ENCODE measurements at places on chromosomes 7 and 10.

DNA sequence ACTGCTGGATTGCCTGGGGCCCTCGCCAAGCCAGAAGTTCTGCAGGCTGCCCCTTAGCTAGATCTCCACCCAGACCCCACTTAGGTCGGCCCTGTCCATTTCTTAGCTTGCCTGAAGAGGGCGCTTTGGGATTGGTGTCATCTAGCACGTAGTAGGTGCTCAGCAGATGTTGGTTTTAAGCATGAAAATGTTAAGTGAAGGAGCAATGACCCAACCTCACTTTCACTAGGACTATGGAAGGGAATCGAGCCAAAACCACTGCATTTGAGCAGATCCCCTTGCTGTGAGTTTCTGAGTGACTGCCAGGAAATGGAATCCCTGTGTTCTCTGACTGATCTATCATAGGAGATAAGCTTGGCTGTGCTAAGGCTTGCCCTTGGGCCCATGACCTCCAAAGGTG is 131.7 kb upstream of the EEPD1 start:
- DNase-seq: no peak

GRCh38 chr10:132957981-132958882 is 15.9 kb upstream of the CFAP46 start:
- no peak for DNase-seq

DNA sequence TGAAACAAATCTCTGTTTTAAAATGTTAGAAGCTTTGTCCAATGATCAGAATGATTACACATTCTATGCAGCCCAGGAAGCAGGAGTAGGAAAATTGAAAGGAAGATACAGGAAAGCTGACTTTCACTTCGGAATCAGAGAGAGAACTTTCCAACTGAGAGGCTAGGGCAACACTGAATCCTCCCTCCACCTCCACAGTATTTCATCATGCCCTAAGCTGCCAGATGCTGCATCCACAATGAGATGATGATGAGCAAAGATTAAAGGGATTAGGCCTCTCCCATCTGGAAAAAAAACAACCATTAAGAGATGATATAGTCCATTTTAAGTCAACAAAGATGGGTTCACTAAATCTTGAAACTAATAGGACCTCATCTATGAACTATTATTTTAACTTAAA is 215.6 kb downstream of the GPR37 start:
- DNase-seq: no peak

- no peak for DNase-seq
These were observed 23.1 kb upstream of the BMPER start for GRCh38 chr7:33882040-33882837.

DNA sequence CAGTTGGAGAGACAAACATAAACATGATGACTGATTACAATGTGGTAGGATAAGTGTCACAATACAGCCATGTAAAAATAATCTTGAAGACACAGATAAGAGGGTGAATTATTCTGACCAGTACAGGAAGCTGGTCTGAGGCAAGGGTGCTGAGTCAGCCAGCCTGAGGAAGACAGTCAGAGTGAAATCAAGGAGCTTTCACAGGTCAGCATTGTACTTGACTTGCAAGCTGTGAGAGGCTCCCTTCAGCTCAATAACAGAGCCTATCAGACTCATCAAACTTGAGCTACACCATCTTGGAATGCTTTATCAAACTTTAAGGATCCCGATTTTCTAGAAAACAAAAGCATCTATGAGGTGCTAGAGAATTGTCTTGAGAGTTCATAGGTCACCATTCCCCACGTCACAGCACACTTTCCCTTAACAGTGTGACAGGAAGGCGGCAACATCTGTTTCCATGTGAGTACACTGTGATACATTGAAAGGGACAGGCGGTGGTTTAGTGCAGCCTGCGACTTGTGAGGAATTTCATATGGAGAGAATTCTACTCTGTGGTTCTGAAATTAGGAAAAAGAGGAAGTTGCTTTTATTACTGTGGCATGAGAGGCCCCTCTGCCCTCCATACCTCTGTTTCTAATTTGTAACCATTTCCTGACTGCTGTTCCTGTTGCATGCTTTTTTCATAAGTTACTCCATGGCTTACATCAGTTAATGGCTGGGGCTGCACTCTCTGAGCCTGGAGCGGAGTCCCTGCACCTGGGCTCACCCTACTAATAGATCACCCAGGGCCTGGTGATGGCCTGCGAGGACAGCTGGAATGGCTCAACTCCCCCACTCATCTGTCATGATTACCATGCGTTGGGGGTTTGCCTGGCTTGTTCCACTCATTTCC is 417.1 kb downstream of the SUGCT start:
- DNase-seq: no peak

All from naive thymus-derived CD8-positive, alpha-beta T cell (primary cell).